ENCODE measurements at places on chromosomes 3 and 15.

DNA sequence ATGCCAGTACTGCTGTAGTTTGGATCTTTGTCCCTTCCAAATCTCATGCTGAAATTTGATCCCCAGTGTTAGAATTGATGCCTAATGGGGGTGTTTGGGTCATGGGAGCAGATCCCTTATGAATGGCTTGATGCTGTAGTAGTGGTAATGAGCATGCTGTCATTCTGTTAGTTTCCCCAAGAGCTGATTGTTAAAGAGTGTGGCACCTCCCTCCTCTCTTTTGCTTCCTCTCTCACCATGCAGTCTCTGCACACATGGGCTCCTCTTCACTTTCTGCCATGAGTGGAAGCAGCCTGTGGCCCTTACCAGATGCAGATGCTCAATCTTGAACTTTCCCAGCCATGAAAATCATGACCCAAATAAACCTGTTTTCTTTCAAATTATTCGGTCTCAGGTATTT is 141.3 kb upstream of the DPPA4 start:
- no peak for DNase-seq

DNA sequence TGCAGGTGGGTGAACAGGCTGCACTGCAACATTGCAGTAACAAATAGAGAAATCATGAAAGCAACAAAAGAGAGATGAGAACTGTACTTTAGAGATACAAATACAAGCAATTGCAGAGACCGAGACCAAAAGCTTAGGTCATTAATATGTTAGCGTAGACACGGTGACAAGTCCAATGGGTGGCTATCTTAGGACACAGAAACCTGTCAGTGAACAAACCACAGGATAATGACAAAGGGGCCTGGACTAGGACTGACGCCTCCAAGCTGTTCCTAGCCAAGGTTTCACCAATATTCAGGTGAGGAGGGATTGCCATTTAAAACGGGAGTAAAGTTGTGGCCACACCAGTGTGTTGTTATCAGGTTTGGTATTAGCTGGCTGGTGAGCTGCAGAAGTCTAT is 41.7 kb upstream of the BLM start:
- DNase-seq, result no peak

DNA sequence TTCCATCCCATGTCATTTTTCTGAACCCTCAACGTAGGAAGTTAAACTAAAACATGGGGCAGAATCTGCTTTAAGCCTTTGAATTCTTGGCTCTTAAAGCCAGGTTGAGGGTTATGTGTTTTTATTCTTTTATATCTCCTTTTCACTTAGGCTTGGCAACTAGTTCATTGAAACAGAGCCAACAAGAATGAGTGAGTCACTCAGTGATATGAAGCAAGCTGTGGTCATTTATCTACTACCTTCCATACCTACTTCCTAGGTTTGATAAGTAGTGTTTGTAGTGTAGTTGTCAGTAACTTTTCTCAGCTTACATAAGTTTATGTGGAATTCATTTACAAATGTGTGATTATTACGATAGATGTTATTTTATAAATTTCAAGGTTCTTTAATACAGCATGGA is 67.4 kb downstream of the SNRPN start:
- no peak for DNase-seq

DNA sequence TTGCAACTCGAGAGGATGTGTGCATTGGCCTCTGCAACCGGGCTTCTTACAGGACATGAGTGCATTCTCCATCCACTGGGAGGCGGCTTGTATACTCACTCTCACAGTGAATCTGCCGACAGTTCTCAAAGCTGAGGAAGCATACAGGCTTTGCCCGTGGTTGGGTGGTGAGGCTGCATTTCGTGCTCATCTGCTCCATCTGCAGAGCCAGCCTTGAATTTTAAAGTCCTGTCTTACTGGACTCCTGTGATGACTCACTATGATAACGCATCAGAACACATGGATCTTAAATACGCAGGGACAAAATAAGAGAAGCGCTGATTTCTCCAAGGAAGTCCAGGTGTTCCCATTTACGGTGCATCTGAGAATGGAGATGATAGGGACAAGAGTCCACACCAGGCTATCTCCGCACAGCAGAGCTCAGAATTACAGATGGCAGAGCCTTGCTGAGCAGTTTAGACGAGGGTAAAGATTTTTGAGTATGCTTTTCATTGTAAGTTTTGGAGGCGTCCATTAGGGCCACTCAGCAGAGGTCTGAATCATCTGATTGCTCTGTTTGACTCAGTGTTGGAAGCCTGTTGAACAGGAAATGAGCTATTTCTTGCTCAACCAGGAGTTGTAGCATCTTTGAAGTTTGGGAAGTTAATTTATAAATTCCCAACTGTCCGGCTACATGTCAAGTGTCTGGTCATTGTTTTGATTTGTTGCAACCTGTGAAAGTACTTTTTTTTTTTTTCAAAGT is 87.1 kb downstream of the GABRG3 start:
- DNase-seq, result no peak

- no peak for DNase-seq
Measured at GRCh38 chr15:95558131-95558530, 772.4 kb upstream of the NR2F2 start.

- DNase-seq, result no peak
Measured at GRCh38 chr3:16079519-16079918, 95.0 kb upstream of the GALNT15 start.

GRCh38 chr3:140384876-140385275 is 293.0 kb upstream of the TRIM42 start:
- no peak for DNase-seq

GRCh38 chr15:42367041-42367440 is 7.7 kb downstream of the CAPN3 start:
- no peak for DNase-seq
